ENCODE measurements at places on chromosomes 16 and 17.

GRCh38 chr17:520447-521182 lies 168.0 kb upstream of the RPH3AL start:
- DNase-seq, result no peak

GRCh38 chr17:73155410-73156165 lies 9.2 kb upstream of the SSTR2 start:
- DNase-seq, result no peak

DNA sequence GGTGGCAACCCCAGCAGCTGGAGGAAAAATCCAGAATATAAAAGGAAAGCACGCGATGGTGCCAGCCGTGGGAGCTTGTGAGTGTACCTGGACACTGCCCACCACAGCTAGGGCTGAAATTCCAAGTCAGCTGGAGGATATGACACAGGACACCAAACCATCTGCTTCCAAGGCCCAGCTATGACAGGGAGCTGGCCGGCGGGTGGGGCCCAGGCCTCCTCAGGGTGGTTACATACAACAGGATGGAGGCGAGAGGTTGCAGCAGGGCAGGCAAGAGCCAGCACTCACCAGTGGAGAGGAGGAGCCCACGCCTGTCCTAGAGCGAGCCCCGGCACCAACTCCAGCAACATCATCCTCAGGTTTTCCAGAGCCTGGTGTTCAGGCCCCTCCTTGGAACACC lies 163.2 kb upstream of the RPL38 start:
- no peak for DNase-seq

DNA sequence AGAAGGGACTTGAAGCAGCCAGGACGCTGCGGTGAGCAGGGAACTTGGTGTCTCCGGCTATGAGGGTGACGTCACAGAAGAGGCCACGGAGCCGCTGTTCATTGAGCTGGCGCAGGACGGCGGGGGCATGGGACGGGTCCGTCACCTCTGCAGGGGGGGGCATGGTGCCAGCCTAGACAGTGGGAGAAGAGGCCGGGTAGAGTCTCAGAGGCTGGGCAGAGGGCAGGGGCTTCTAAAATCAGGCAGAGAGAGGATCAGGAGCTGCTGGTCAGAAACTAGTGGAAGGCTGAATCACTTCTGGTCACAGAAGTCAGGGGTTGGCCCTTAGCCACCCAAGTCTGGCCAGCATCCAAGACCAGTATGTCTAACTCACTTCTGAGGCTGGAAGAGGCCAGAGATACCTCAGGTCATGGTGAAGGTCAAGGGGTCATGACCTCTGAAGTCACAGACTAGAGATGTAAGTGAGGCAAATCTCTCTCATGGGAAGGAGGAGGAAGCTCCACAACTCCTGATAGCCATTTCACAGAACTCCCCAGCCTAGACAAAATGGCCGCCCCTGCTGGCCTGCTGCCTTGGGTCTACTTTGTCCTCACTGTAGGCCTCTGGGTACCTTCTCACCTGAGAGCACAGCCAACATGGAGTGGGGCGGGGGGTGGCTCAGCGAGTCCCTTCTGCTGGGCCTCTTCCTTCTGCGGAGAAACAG lies 12.6 kb downstream of the ZBTB4 start:
- DNase-seq, result no peak

- DNase-seq, result no peak
Measured at GRCh38 chr16:50224286-50224685, 42.1 kb upstream of the ADCY7 start.

GRCh38 chr16:69017036-69017783 lies 88.2 kb upstream of the HAS3 start:
- DNase-seq, result no peak

DNA sequence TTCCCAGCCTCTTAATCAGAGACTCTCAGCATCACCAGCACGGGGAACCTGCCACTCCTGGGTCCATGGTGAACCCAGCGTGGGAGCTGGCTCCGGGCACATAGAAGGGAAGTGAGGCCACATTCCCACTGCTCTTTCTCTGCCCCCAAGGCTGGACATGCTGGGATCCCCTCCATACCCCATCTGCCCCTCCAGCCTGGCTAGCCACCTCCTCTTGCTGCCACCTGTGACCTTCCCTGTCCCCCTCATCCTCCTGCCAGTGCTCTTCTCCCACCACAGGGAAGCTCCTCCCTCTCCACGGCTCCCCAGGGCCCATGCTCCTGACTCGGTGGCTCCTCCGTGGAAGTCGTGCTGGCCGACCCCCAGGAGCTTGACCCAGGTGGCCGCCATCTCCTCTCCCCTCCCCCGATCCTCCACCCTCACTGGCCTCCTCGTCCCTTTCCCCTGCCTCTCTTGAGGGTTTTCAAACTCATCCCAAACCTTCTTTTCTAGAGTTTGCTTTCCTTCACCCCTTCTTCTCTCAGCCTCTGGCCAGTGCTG lies 139.1 kb upstream of the CHMP6 start:
- no peak for DNase-seq

DNA sequence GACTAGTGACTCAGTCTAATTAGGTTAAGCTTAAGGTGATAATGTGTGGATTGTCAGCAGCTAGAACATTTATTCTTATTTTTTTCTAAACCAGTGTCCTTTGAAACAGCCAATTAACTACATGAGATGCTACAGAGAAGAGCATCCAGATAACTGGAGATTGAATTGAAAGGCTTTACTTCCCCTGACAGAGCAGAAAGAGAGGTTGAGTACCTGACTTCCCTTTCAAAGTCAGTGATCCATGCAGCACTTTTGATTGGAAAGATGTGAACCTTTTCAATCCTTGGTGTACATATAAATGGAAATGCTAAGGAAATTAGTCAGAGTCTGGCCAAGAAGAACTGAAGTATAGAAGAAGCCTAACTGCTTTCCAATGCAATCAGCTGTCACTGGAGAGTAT lies 653.8 kb downstream of the CDH8 start:
- DNase-seq, result no peak

DNA sequence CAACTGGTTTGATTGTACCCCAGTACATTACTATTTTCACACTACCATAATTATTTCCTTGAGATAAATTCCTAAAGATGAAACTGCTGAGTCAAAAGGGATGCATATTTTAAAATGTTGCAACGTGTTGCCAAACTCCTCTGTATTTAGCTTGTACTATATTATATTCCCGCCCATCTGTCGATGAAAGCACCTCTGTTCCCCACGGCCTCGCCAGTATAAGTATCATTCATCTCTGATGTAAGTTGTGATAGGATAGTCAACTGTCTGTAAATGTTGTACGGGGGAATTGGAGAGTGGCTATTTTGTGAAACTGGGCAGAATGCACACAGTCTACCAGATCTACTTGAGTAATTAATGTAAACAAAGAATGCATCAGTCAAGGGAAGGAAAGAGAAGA lies 47.7 kb upstream of the TNRC6A start:
- DNase-seq, result no peak

DNA sequence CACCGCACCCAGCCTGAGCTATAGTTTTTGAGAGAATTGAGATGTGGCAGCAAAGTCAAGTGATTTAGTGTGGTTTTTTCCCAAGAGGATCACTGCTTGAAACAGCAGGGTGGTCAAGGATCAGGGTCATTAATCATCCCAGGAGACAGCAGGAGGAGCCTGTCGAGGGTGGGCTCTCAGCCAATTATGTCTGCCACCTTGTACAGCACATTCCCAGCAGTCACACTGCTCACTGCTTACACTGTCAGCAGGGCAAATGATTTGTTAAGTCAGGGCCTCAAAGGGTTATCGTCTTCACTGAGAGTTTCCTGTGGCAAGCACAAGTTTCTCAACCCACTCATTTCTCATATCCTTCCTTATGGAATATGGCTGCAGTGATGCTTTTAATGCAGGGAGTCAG lies 13.2 kb downstream of the B3GNT9 start:
- DNase-seq, result no peak

DNA sequence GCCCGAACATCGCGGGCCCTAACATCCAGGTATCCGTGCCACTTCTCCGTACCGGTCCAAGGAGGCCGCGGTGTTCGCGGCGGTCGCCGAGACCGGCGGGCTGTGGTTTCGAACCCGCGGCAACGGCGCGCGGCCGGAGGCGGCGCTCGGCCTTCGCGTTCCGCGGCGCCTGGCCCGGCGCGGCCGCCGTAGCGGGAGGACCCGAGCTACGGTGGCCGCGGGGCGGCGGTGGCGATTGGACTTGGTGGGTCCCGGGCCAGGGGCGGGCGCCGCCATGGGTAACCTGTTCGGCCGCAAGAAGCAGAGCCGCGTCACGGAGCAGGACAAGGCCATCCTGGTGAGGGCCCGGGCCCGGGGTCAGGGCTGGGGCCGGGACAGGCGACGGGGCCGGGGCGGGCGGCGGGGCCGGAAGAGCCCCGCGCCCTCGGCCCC lies at the start of gene CHMP6:
Gene CHMP6 (plus strand): TSS at position 197 of the 432 bp plus-strand sequence. CDS start 78 bp downstream, at position 275.
- peak; percentile 61 for DNase-seq

DNA sequence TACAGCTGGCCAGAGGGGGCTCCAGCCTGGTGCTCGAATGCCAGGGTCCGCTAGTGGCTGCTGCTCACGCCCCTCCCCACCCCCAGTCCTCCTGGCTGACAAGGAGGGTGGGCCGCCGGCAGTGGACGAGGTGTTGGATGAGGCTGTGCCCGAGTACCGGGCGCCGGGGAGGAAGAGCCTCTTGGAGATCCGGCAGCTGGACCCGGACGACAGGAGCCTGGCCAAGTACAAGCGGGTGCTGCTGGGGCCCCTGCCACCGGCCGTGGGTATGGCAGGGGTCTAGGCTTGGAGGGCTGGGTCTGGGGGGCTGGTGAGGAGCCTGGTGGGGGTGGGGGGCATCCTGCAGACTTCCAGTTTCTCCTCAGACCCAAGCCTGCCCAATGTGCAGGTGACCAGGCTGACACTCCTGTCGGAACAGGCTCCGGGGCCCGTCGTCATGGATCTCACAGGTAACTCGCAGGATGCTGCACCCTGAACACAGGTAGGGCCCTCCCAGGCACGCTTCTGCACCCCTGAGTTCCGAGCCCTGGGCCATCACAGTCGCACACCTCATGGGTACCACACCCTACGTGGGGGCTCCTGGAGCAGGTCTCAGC lies 1.2 kb upstream of the PDIA2 start:
- no peak for DNase-seq

GRCh38 chr17:82266142-82266541 lies 7.4 kb downstream of the CSNK1D start:
- DNase-seq, result no peak

GRCh38 chr17:12070561-12070960 lies 49.9 kb downstream of the MAP2K4 start:
- DNase-seq, result no peak

- no peak for DNase-seq
Measured at GRCh38 chr17:21686165-21687015, 5.9 kb upstream of the KCNJ18 start.

GRCh38 chr17:6556121-6557039 lies at the start of gene PITPNM3:
Gene PITPNM3, minus strand, starts transcription at chr17:6556555. Its CDS starts 149 bp downstream, at chr17:6556406.
- DNase-seq, result no peak

DNA sequence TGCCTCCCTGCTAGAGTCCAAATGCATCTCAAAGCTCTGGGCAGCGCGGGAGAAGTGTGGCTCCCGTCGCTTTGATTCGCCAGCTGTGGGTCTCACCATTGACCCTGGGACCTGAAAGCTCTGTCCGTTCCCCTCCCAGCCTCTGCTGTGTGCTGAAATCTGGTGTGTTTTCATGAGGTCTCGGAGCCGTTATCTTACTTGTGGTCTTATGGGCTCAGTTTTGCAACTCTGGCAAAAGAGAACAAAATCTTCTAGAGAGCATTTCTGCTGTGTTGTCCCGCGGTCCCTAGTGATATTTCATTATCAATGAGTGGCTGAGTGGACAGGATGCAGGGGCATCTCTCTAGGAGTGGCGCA lies 13.3 kb downstream of the CRISPLD2 start:
- no peak for DNase-seq

- DNase-seq, result no peak
Measured at GRCh38 chr17:3603119-3603869, 5.9 kb downstream of the TRPV1 start.

- DNase-seq, result no peak
Measured at GRCh38 chr16:51757505-51757904, 606.4 kb upstream of the SALL1 start.

DNA sequence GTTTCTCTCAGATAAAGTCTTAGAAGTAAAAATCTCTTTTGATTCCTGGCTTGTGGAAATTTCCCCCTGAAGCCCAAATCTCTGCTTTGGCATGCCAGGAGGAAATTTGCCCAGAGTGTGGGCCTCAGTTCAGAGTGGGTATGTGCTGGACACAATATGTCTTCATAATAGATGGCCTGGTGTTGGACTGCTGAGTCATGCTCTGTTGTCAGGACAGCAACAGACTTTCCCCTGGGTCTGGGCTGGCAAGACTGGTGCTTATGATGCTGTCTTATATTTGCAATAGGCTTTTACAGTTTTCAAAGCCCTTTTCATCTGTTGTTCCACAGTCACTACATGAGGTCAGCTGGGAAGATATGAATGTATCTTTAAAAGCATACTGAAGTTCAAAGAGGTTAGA lies 57.0 kb downstream of the SHISA9 start:
- DNase-seq, result no peak

- no peak for DNase-seq
Measured at GRCh38 chr17:71113347-71113746, 944.0 kb downstream of the KCNJ2 start.

GRCh38 chr17:68387435-68388218 lies 69.7 kb downstream of the WIPI1 start:
- DNase-seq, result no peak

DNA sequence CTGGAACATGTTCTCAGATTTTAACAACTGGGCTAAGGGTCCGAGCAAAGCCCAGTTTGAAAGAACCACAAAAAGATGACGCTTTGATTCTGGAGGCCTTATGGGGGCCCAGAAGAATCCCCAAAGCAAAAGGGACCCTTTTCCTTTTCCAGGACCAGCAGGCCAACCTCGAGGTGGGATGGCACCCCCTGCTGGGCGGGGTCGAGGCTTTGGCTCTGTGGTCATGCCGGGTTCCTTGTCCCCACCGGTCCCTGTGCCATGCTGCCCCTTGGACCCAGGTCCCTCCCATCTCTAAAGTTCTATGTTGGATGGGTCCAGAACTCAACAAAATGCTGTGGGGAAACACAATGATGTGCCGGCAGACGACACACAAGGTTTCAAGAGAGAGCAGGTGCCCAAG lies 30.9 kb downstream of the TMEM204 start:
- no peak for DNase-seq

- DNase-seq, result no peak
Measured at GRCh38 chr16:22217890-22218730, 12.0 kb downstream of the EEF2K start.

DNA sequence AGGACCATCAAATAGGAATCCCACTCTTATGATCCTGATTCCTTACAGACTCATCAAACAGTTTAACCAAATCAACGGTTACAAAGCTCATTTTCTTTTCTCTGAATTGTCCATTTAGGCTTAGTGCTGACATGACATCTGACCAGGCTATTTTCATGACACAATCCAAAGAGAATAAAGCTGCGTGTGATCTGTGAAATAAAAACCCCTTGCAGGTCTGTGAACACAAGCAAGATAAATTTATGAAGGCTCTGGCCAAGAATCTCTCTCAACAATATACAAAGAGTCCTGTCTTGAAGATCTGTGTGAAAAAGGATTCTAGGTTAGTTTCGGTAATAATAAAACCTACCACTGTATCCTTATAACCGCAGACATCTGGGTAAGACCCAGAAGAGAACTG lies 22.0 kb downstream of the COG1 start:
- DNase-seq, result no peak

Data from T-cell (primary cell).